Right atrium auricular region (tissue), 2 donors: ENCODE measurements at places on chromosomes 6 and 20. TPM values are rescaled to one million over a fixed set of nuclear protein-coding genes. Genes with fewer than 3 reads are reported as not detected.

GRCh38 chr6:127297502-127298070, 30.9 kb downstream of the RNF146 start:
- DNase-seq = no peak

DNA sequence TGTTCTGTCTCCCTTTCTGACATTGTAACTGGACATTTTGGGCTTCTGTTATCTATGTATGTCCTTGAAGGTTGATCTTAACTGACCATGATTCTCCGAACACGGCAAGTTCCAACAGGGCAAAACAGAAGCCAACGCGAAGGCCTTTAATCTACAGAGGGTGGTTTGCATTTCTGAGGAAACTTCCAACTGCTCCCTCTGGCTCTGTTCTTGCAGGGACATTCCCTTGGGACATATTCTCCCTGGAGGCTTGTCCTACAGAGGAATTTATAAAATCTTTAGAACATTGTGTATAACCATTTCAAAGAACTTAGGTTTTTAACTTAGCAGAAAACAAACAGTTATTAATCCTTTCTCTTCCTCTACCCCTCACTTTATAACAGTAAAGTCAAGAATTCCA, 189.0 kb upstream of the CDYL start:
- DNase-seq = no peak

- no peak for DNase-seq
These were observed 509.9 kb upstream of the ID4 start for GRCh38 chr6:19327241-19327640.

- DNase-seq = no peak
These were observed at the start of gene CTSZ for GRCh38 chr20:59006864-59007664. CTSZ (minus strand) TSS chr20:59007254; CDS start chr20:59007128, 126 bp downstream.

GRCh38 chr6:106572875-106573585, 56.3 kb downstream of the RTN4IP1 start:
- DNase-seq = no peak

- DNase-seq = no peak
These were observed 136.7 kb downstream of the HIVEP1 start for GRCh38 chr6:12148841-12149240.

DNA sequence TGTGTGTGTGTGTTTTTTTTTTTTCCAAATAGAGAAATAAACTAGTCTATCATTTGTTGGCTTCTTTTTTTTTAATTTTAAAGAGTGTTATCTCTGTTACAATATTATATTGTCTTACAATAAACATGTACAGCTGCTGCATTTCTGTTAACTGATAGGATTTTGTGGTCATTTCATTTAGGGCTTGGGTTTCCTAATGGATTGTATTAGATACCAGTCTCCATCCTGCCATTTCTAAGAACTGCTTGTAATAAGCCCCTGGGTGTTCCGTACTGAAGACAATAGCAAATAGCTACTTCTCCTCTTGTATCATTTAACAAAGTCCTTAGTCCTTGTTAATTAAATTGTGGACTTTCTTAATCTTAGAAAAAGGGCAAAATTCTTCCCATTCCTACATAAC, 45.7 kb downstream of the SOBP start:
- DNase-seq = no peak

GRCh38 chr6:43862925-43863324, 92.9 kb downstream of the VEGFA start:
- no peak for DNase-seq

DNA sequence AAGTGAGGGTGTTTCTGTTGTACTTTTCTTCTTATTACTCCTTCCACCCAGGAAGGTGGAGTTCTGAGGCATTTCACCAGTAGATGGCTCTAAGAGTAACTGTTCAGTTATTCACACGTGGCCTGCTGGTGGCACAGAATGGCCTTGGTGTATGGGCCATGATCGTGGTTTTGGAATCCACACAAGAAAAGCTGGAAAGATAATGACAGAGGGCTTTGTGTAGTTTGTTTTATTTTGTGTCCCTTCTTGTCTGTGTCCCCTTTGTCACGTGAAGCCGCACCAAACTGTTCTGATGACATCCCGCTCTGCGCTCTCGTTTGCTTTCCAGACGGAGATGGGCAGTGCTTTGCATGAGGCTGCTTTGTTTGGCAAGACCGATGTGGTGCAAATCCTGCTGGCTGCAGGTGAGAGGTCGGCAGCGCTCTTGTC, 93.4 kb downstream of the ANKS1A start:
- DNase-seq = no peak

- DNase-seq = no peak
These were observed 62.5 kb downstream of the RAMACL start for GRCh38 chr6:166523782-166524559.

DNA sequence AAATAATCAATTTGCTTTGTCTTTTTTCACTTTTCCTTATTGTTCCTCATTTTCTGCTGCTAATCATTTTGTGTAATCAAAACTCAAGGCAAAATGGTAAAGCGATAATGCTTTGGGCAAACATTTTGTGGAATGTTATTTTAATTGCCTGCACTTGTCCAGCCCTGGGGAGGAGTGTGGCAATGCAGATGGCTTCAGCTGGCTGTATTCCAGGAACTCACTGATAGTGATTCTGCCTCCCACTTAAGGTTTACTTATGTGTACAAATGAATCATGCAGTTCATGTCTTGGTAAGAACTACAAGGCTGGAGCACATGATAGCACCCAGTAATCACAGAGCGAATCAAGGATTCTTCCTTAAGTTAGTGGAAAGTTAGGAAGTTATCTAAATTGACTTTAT, 107.8 kb downstream of the COL19A1 start:
- DNase-seq = no peak

GRCh38 chr6:9943026-9943425, 471.8 kb downstream of the TFAP2A start:
- no peak for DNase-seq

DNA sequence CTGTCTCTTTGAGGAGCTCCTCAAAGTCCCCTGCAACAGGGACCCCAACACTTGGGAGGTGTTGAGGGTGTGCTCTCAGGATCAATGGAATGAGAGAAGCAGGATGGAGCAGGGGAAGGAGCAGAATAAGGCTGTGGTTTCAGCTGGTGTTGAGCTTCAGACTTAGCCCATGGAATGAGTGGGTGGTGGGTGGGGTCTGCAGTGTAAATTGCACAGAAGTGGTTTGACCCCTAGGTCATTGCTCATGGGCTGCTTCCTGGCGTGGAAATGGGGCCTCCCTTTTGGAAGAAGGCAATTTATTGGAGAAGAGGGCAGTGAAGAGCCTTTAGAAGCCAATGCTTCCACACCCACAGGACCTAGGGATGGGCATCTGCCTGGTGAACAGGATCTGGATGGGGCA, 37.0 kb upstream of the KCNG1 start:
- DNase-seq = no peak

GRCh38 chr6:159852877-159853276, 37.9 kb upstream of the MAS1 start:
- DNase-seq = peak; percentile 28

- DNase-seq = no peak
These were observed 25.8 kb downstream of the SMLR1 start for GRCh38 chr6:130852844-130853554.

DNA sequence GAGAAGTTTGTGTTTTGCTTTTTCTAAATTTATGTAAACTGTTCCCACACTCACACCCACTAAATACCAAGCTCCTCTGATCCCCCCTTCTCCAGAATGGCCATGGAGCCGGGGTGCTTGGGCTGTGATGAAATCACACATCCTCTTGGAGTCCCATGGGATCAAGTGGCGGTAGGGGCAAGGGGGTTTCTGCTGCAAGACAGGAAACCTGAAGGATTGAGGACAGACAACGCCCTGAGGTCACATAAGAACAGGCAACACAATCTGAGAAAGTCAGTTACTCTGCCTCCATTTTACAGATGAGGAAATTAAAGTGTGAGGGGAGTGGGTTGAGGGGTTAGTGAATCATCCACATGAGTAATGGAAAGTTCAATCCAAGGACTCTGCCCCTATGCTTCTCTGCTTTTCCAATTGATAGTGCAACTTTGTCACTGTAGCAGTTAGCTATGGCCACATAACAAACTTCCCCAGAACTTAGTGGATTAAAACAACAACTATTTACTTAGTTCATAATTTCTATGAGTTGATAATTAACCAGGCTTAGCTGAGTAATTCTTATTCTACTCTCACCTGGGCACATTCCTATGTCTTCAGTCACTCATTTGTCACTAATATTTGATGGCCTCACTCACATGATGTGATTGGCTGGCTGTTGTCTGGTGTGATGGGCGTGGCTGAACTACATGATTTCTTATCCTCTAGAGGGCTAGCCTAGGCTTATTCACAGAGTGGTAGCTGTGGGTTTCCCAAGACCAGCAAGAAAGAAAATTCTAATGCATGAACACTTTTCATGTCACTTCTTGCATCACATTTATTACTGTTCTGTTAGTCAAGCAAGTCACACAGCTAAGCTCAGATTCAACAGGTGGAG, 311.1 kb upstream of the RNF24 start:
- no peak for DNase-seq

DNA sequence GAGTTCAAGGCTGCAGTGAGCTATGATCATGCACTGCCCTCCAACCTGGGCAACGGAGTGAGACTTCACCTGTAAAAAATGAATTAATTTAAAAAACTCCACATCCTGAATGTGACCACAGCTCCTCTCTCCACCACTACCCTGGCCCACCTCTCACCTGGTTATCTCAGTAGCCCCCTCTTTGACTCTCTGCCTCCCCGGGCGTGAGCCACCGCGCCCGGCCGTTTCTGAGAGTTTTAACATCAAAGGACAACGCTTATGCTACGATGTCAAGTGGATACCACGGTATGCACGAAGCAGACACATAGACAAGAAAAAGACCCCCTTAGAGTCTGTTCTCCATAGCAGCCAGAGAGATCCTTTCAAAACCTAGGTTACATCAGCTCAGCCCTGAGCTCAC, 48.7 kb downstream of the FGD2 start:
- DNase-seq = no peak

- DNase-seq = no peak
These were observed 576.9 kb downstream of the RFPL4B start for GRCh38 chr6:112923940-112924587.

- DNase-seq = no peak
These were observed 50.3 kb downstream of the ADTRP start for GRCh38 chr6:11727998-11728961.

DNA sequence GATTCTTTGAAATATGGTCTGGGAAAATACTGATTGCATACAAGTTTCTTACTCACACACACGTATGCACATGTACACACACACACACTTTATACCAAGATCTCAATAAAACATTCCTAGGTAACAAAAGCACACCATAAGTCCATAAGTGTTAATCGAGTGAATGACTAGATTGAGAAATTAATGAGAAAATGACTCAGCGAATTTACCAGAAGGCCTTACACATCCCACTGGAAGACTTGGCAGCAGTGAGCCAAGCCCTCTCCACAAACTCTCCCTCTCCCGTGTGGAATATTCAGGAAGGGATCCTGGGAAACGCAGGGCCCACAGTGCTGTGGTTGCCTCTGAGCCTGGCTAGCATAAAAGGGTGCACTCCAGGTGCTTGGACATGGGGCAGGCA, 227.2 kb downstream of the LY86 start:
- no peak for DNase-seq

- DNase-seq = no peak
These were observed 125.4 kb upstream of the SAMD5 start for GRCh38 chr6:147382945-147383554.

DNA sequence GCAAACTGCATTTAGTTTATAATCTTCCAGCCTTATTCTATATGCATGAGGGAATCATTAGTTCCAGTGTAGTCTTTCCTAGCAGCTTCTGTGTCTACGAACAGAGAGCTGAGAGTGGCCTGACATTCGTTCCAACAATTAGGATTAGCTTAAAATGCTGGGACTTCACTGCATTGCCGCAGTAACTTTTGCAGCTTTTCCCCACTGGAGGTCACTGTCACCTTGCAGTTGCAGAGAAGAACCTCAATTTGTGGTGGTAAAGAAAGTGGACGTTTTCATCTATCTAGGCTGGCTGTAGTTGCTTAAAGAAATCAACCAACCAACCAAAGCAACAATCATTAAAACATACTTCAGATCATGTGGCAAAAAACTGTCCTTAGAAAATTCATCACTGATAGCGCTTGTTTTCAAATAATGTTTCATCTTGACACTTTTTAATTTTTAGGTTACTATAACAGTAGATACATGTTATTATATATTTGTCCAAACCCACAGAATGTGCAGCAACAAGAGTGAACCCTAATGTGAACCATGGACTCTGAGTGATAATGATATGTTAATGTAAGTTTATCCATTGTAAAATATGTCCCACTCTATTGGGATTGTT, 12.2 kb downstream of the MYLK4 start:
- DNase-seq = no peak

GRCh38 chr20:50521221-50522052, 11.3 kb downstream of the PTPN1 start:
- no peak for DNase-seq

- DNase-seq = no peak
These were observed 124.6 kb downstream of the EYA2 start for GRCh38 chr20:47019121-47019824.

GRCh38 chr6:85449818-85450759, at the start of gene NT5E:
NT5E (plus strand) TSS chr6:85450083; CDS start chr6:85450140, 57 bp downstream.
- peak; percentile 80 for DNase-seq

GRCh38 chr20:52619101-52619500, 353.1 kb upstream of the TSHZ2 start:
- no peak for DNase-seq

- no peak for DNase-seq
These were observed 92.8 kb downstream of the MRPL14 start for GRCh38 chr6:44034391-44034861.

DNA sequence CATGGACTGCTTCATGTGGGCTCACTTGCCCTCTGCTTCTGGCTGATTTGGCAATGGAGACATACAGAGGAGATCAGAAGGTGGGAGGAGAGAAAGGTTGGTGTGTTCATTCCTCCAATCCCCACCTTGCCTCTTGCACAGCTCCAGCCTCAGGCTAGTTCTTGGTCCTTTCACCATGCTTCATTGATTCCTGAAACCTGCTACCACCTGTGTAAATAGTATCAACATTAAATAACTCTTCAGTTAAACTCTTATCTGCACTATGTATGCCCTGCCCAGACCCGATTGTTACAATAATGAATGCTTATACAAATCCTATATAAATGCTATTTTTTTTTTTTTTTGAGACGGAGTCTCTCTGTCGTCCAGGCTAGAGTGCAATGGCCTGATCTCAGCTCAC, 174.5 kb downstream of the CD83 start:
- no peak for DNase-seq

- no peak for DNase-seq
These were observed 635 bp upstream of the C20orf203 start for GRCh38 chr20:32674362-32674789.

- no peak for DNase-seq
These were observed 280.5 kb downstream of the ADGRB3 start for GRCh38 chr6:68915586-68915985.

- DNase-seq = no peak
These were observed 644.2 kb upstream of the GJE1 start for GRCh38 chr6:141488488-141488887.

GRCh38 chr6:14762077-14762476, 483.8 kb upstream of the JARID2 start:
- DNase-seq = no peak

The DZANK1 gene
- total RNA-seq = 0.41 TPM

The PSORS1C1 gene
- 0.33 TPM for total RNA-seq

The TFAP2C gene
- total RNA-seq = 0.39 TPM

The HS3ST5 gene
- total RNA-seq = not detected

The SNAP91 gene
- 0.20 TPM for total RNA-seq

The ALDH5A1 gene
- 10.0 TPM for total RNA-seq

The GJA10 gene
- not detected for total RNA-seq

The BPI gene
- not detected for total RNA-seq

The CALHM4 gene
- not detected for total RNA-seq

The HSF2 gene
- total RNA-seq = 37.5 TPM

The ANGPT4 gene
- 0.11 TPM for total RNA-seq

The CGA gene
- not detected for total RNA-seq

The LGSN gene
- not detected for total RNA-seq

The PRELID3B gene
- total RNA-seq = 34.6 TPM

The ILRUN gene
- total RNA-seq = 114 TPM

The FOXQ1 gene
- total RNA-seq = not detected
